WTC11 (cell line): ENCODE measurements at places on chromosomes 6 and 20. TPM values are rescaled to one million over a fixed set of nuclear protein-coding genes. Genes with fewer than 3 reads are reported as not detected.

The KCNK15 gene
- 0.24 to 0.37 TPM (median 0.32 TPM) in 3 replicates for total RNA-seq

The ERVFRD-1 gene
- not detected in 3 replicates for total RNA-seq

The LAMA5 gene
- total RNA-seq, result 298 to 329 TPM (median 323 TPM) in 3 replicates

The ADGRB3 gene
- total RNA-seq, result 1.0 to 1.9 TPM (median 1.2 TPM) in 3 replicates

The TNF gene
- 0.23 to 0.46 TPM (median 0.31 TPM) in 3 replicates for total RNA-seq

The PCED1A gene
- 19.7 to 37.0 TPM (median 33.5 TPM) in 3 replicates for total RNA-seq

The ILRUN gene
- 60.4 to 75.5 TPM (median 63.9 TPM) in 3 replicates for total RNA-seq

GRCh38 chr20:15060265-15061060, 723.1 kb upstream of the FLRT3 start:
- no peak for DNase-seq
- H3K27ac ChIP-seq, result no peak overlapping the region
- no peak overlapping the region for H3K4me3 ChIP-seq
- peaks cover 13% of the 10 kb centered on the region for H3K4me1 ChIP-seq
- H3K36me3 ChIP-seq, result no peaks in the 10 kb centered on the region

DNA sequence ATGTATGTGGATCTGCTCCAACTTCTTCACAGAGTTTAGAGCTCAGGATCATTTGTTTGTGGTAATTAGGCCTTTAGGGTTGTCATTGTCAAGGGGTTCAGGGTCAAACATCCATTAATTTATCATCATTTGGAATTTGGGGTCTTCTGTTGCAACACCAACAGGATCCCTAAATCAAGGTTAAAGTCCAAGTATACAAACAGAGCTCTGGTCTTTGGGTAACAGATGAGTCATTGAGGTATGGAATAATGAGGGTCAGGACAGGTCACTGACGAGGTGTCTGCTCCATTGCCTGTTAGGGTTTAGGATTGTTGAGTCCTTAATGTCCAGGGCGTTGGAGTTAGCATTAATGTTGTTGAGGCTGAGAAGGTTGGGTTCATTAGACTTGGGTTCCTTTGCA, 47.6 kb downstream of the PRND start:
- H3K27me3 ChIP-seq, result no peaks in the 10 kb centered on the region; the same call in 1 of the 2 replicates
- peaks cover 29% of the 10 kb centered on the region for H3K36me3 ChIP-seq
- no peak for DNase-seq
- no peaks in the 10 kb centered on the region for H3K4me1 ChIP-seq
- no peak overlapping the region for H3K4me3 ChIP-seq

DNA sequence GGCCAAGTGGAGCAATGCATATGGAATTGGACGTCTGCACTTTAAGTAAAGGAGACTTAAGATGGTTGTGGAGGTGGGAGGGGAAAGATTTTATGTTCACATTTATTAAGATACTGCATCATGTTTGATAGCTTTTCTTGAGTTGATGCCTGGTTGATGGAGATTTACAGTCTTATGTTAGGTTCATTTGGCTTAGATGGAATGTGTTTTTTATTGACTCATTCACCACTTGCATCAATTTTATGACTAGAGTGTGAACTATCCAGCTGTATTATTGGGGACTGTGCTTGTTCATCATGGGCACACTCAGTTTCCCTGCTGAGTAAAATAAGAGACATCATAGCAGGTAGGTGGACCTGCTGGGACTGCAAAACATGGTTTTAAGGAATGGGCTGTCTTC, 91.2 kb upstream of the SCP2D1 start:
- no peak overlapping the region for H3K27ac ChIP-seq
- peaks cover 15% of the 10 kb centered on the region for H3K4me1 ChIP-seq
- no peak overlapping the region for H3K4me3 ChIP-seq
- H3K36me3 ChIP-seq, result peaks cover 13% of the 10 kb centered on the region
- H3K27me3 ChIP-seq, result no peaks in the 10 kb centered on the region
- no peak for DNase-seq

DNA sequence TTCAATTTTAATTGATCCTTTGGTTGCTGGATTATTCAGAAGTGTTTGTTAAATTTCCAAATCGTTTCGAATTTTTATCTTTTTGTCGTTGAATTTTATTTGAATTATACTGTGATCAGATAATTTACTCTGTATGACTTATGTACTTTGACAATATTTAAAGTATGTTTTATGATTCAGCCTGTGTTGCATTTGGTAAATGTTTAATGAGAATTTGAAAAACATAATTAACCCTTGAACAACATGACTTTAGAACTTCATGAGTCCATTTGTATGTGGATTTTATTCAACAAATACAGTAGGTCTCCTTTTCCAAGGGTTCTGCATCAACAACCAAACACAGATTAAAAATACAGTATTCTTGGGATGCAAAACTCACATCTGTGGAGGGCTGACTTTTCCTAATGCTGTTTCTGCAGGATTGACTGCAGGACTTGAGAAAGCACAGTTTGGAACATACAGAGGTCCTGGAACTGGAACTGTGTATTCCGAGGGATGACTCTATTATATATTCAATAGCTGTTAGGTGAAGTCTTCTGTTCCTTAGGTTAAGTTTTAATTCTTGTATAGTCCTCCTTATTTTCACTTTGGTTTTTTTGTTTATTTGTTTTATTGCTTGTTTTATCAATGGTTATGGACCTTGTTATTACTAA, 40.5 kb downstream of the FAM83B start:
- H3K36me3 ChIP-seq, result peaks cover 3% of the 10 kb centered on the region
- no peak overlapping the region for H3K27ac ChIP-seq
- peaks cover 5% of the 10 kb centered on the region for H3K4me1 ChIP-seq
- H3K4me3 ChIP-seq, result no peak overlapping the region

DNA sequence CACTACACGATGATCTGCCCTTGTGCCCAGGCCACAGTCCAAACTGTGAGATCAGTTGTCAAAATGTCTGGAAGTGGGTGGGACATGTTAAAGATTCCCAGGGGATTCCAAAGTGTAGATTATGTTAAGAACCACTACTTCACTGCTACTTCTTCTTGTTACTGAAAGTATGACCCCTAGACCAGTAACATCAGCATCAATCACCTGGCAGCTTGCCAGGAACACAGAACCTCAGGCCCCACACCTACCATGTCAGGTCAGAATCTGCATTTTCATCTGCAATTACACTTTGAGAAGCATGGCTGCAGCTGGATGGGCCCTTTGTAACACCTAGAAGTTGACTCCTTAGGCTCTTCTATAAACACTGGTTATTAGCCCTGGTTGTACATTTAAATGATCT, 36.1 kb downstream of the RFPL4B start:
- DNase-seq, result no peak
- no peaks in the 10 kb centered on the region; the same call in 1 of the 2 replicates for H3K27me3 ChIP-seq
- H3K4me1 ChIP-seq, result no peaks in the 10 kb centered on the region
- no peaks in the 10 kb centered on the region for H3K36me3 ChIP-seq

GRCh38 chr20:8522168-8522567, 390.1 kb downstream of the PLCB1 start:
- H3K27me3 ChIP-seq, result no peaks in the 10 kb centered on the region

- H3K27me3 ChIP-seq, result no peaks in the 10 kb centered on the region
- H3K4me3 ChIP-seq, result no peak overlapping the region
- peak overlapping the region; percentile 42; the same call in 1 of the 2 replicates for H3K27ac ChIP-seq
- H3K36me3 ChIP-seq, result no peaks in the 10 kb centered on the region
These were observed 85.7 kb upstream of the TAB2 start for GRCh38 chr6:149231778-149232177.

DNA sequence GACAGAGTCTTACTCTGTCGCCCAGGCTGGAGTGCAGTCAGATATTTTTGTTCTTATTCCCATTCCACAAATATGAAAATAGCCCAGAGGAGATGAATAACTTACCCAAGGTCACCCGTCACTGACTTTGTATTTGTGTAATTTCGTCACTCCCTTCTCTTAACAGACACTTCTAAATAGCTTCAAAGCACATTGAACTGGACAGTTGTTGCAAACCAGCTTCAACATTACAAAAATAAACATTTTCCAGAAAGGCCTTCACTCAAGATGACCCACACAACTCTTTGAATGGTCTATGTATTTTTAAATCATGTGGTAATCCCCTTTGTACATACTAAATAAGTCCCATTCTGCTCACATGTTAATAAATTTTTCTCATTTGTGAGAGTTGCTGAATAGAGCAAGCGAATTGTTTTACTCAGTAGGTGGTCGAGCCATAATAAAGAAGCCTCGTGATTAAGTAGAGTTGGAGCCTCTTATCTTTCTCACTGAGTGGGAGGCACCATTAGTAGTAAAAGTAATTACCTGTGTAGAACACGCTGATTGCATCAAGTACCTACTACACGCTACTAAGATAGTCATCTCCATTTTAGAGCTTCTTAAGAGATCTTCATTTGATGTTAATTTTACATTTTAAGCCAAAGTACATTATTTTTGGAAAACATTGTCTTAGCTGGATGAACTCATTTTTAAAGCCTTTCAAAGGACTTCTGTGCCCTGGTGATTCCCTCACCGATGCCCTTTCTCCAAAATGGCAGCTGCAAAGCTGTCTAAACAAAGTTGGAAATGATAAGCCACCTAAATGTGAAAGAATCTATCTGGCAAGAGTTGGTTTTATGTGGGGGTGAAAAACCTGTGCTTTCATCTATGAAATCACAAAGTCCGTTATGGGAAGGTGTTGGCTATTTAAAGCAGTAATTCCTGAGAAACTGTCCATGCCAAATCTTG, 110.0 kb downstream of the TSHZ2 start:
- no peak overlapping the region for H3K27ac ChIP-seq
- no peaks in the 10 kb centered on the region for H3K27me3 ChIP-seq
- no peaks in the 10 kb centered on the region for H3K36me3 ChIP-seq
- peaks cover 17% of the 10 kb centered on the region for H3K4me1 ChIP-seq
- H3K4me3 ChIP-seq, result no peak overlapping the region

GRCh38 chr6:107632381-107633136, 142.6 kb downstream of the SOBP start:
- H3K36me3 ChIP-seq, result no peaks in the 10 kb centered on the region
- H3K27ac ChIP-seq, result no peak overlapping the region
- peaks cover 33% of the 10 kb centered on the region for H3K27me3 ChIP-seq
- no peak for DNase-seq
- H3K4me3 ChIP-seq, result no peak overlapping the region
- H3K4me1 ChIP-seq, result peaks cover 34% of the 10 kb centered on the region
